ENCODE measurements at places on chromosomes 6 and 20.

GRCh38 chr6:156648616-156649015 lies 128.6 kb upstream of the ARID1B start:
- no peak for DNase-seq

DNA sequence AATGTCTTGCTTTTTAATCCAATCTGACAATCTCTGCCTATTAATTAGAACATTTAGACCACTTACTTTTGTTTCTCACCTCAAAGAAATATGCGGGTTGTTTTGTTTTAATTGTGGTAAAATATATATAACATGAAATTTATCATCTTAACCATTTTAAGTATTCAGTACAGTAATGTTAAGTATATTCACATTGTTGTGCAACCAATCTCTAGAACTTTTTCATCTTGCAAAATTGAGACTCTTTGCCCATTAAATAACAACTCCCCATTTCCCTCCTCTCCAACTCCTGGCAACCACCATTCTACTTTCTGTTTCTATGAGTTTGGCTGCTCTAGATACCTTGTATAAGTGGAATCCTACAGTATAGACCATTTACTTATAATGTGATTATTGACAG lies 13.8 kb upstream of the TCP11 start:
- no peak for DNase-seq

DNA sequence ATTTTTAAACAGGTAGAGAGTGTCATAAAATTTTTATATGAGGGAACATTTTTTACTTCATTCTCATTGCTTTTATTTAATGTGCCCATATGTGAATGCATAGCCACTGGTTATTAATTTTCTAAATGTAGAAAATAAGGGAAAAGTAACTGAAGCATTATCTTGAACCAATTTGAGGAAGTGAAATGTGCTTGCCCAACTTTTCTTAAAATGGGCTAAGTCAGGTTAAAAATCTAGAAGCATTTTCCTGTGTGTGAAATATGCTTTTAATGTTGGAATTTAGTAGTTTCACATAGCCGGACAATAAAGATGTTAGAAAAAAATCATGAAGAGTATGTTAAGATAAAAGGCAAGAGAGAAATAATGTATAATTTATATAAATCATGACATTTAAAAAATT lies 3.8 kb downstream of the SEC23B start:
- DNase-seq, result no peak

DNA sequence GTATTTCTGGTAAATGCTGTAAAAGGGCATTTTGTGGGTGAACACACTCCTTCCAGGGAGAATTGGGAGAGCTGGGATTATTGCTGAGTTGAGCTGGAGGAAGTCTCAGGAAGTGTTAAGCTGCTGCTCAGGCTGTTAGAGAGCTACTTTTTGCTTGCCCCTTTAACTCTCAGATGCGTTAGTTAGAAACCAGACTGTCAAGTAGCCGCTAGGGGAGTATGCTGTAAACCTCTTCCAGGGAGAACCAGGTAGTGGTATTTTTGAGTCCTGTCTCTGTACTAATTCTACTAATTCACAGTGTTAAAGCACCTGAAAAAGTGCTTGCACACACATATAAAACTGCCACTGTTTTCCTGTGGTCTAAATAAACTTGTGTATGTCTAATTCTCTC lies 6.6 kb upstream of the GFRAL start:
- no peak for DNase-seq

GRCh38 chr6:6968731-6969552 lies 138.8 kb upstream of the RREB1 start:
- no peak for DNase-seq
